Naive thymus-derived CD8-positive, alpha-beta T cell (primary cell): ENCODE measurements at places on chromosomes 3 and 15.

- H3K36me3 ChIP-seq, result no peaks in the 10 kb centered on the region
- peaks cover 1% of the 10 kb centered on the region for H3K4me1 ChIP-seq
- no peak for DNase-seq
- H3K27ac ChIP-seq, result no peak overlapping the region
- no peaks in the 10 kb centered on the region for H3K27me3 ChIP-seq
- H3K4me3 ChIP-seq, result no peak overlapping the region
Measured at GRCh38 chr15:40226736-40227135, 12.1 kb upstream of the PAK6 start.

DNA sequence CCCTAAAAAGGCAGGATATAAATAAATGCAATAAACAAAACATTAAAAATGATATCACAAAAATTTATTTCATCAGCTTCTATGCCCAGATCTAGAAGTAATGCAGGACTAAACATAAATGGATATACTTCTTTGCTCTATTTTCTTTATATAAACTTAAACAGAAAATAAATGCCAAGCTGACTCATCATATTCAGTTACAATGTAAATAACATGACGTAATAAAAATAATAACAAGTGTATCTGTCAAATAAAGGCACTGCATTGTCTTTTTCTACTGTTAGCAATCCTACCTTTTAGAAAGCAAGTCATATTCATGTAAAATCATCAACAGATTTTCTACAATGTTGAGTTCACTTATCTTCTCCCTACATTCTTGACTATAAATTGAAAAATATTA lies 61.6 kb downstream of the NEK10 start:
- H3K27ac ChIP-seq, result no peak overlapping the region
- H3K27me3 ChIP-seq, result peaks cover 9% of the 10 kb centered on the region
- no peaks in the 10 kb centered on the region for H3K36me3 ChIP-seq
- no peak for DNase-seq
- H3K4me1 ChIP-seq, result no peaks in the 10 kb centered on the region

DNA sequence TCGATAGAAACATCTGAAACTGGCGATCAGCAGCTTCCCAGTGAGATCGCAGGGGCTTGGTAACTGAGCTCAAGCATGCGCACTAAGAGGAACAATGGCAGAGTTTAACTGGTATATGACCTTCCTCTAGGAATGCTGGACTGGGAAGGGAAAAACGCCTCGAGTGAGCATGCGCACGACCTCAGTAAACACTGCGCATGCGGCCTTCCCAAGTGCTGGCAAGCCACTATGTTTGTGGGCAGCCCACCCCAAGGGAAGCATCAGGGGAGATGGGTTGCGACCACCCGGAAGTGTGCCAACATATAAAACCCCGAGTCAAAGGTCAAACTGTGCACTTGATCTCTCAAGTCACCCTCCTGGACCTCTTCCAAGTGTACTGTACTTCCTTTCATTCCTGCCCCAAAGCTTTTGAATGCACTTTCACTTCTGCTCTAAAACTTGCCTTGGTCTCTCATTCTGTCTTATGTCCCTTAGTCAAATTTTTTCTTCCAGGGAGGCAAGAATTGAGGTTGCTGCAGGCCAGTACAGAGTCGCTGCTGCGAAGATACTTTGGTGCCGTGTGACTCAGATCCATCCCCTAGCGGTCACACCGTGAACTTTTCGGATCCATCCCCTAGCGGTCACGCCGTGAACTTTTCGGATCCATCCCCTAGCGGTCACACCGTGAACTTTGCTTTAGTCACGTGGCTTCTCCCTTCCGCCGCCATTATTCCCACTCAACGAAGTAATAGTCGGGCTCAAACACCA lies 243.3 kb downstream of the FAM43A start:
- H3K27me3 ChIP-seq, result peaks cover 14% of the 10 kb centered on the region
- H3K4me3 ChIP-seq, result no peak overlapping the region
- no peaks in the 10 kb centered on the region for H3K36me3 ChIP-seq
- no peak overlapping the region for H3K27ac ChIP-seq
- H3K4me1 ChIP-seq, result no peaks in the 10 kb centered on the region

DNA sequence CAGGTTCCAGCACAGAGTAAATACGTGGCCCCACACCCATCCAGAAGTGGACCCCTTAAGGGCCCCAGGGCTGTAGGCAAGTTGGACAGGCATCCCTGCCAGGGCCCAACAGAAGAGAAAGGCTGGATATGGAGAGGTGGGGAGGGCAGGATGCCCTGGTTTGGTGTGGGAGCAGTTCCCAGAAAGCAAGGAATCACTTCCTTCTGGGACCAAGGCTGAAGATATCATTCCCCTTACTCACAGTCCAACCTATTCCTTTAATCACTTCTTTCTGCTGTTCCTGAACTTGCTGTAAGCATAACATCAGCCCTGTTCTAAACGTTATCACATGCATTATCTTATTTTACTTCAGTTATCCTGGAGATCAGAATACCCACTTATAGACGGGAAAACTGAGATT lies 6.1 kb upstream of the MESP2 start:
- peaks cover 4% of the 10 kb centered on the region for H3K27me3 ChIP-seq
- H3K27ac ChIP-seq, result no peak overlapping the region
- DNase-seq, result no peak
- no peaks in the 10 kb centered on the region for H3K4me1 ChIP-seq

GRCh38 chr15:34942363-34942762 lies 27.2 kb downstream of the AQR start:
- no peak overlapping the region for H3K4me3 ChIP-seq
- DNase-seq, result no peak
- H3K36me3 ChIP-seq, result peaks cover 72% of the 10 kb centered on the region
- no peak overlapping the region for H3K27ac ChIP-seq

DNA sequence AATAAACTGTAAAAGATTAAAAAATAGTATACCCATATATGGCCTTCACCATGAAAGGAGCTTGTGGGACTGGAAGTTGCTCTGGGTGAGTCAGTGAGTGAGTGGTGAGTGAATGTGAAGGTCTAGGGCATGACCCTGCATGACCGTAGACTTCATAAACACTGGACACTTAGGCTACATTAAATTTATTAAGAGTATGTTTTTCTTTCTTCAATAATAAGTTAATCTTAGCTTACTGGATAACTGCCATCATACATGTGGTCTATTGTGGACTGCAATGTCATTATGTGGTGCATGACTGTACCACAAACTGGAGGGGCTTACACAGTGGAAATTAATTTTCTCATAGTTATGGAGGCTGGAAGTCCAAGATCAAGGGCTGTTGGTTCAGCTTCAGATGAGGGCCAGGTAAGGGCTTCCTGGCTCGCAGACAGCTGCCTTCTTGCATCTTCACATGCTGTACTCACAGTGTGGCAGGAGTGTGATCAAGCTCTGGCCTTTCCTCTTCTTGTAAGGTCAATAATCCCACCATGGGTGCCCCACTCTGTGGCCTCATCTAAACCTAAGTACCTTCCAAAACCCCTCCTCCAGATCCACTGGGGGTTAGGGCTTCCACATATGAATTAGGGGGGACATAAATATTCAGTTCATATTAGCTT lies 40.8 kb upstream of the PRR23E start:
- H3K27me3 ChIP-seq, result peaks cover 2% of the 10 kb centered on the region
- H3K4me3 ChIP-seq, result no peak overlapping the region
- no peaks in the 10 kb centered on the region for H3K4me1 ChIP-seq
- no peak overlapping the region for H3K27ac ChIP-seq
- peak; percentile 26 for DNase-seq
